Lower lobe of right lung (tissue), 2 donors: ENCODE measurements at places on chromosomes 12 and 14. TPM values are rescaled to one million over a fixed set of nuclear protein-coding genes. Genes with fewer than 3 reads are reported as not detected.

DNA sequence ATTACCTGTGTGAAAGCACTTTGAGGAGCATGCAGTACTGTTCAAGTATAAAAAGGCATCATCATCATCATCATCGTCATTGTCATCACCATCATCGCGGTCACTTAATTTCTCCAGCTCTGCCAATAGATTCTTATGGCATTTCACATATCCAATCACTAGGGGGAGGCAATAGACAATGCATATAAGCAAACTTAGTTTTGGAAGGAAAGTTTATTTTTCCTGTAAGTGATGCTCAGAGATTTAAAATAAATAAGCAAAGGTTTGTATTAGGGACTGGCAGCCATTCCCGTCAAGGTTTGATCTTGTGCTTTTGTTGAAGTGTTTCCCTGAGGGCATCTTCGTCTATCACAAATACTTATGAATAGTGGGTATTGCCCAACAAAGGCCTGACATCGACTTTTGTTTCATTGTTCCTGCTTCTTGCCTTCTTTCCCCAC, 127.4 kb downstream of the KTN1 start:
- H3K36me3 ChIP-seq = no peaks in the 10 kb centered on the region
- H3K4me3 ChIP-seq = no peak overlapping the region
- H3K4me1 ChIP-seq = peaks cover 10% of the 10 kb centered on the region
- H3K27me3 ChIP-seq = no peaks in the 10 kb centered on the region
- H3K27ac ChIP-seq = no peak overlapping the region

ZNF705A gene
- total RNA-seq = 0.15 TPM

PELI2 gene
- 22.2 TPM for total RNA-seq

GDF3 gene
- total RNA-seq = 0.30 TPM

- H3K36me3 ChIP-seq = no peaks in the 10 kb centered on the region
- no peaks in the 10 kb centered on the region for H3K27me3 ChIP-seq
- no peak overlapping the region for H3K4me3 ChIP-seq
These were observed 24.3 kb upstream of the RCOR1 start for GRCh38 chr14:102568115-102568614.

DNA sequence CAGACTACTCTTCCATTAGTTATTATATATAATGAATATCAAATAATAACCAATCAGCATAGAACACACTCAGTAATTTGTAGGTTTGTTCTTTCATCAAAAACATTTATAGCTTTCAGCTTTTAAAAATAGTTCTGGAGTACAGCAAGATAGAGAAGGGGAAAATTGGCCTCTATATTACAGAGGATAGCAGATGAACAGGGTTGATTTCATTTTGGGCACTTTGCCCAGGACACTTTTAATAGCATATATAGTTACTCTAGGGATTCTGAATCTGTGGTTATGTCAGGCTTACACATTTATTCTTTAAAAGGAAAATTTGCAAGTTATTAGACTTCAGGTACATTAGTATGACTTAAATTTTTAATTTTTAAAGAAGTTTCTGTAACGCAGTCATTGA, 52.6 kb downstream of the IFT81 start:
- peaks cover 8% of the 10 kb centered on the region for H3K36me3 ChIP-seq
- H3K4me3 ChIP-seq = no peak overlapping the region
- DNase-seq = no peak
- H3K4me1 ChIP-seq = no peaks in the 10 kb centered on the region
- no peak overlapping the region for H3K27ac ChIP-seq

KLHL33 gene
- total RNA-seq = 0.47 TPM

GRCh38 chr12:95836630-95837239, 22.0 kb upstream of the SNRPF start:
- no peaks in the 10 kb centered on the region for H3K36me3 ChIP-seq
- H3K27ac ChIP-seq = no peak overlapping the region
- no peak for DNase-seq
- no peak overlapping the region for H3K4me3 ChIP-seq
- peaks cover 17% of the 10 kb centered on the region for H3K4me1 ChIP-seq

GRCh38 chr14:101729382-101729781, 32.1 kb upstream of the PPP2R5C start:
- H3K27ac ChIP-seq = no peak overlapping the region
- H3K4me1 ChIP-seq = peaks cover 23% of the 10 kb centered on the region
- no peak for DNase-seq
- no peaks in the 10 kb centered on the region for H3K36me3 ChIP-seq
- H3K27me3 ChIP-seq = no peaks in the 10 kb centered on the region
- H3K4me3 ChIP-seq = no peak overlapping the region

CIROP gene
- total RNA-seq = not detected

DNA sequence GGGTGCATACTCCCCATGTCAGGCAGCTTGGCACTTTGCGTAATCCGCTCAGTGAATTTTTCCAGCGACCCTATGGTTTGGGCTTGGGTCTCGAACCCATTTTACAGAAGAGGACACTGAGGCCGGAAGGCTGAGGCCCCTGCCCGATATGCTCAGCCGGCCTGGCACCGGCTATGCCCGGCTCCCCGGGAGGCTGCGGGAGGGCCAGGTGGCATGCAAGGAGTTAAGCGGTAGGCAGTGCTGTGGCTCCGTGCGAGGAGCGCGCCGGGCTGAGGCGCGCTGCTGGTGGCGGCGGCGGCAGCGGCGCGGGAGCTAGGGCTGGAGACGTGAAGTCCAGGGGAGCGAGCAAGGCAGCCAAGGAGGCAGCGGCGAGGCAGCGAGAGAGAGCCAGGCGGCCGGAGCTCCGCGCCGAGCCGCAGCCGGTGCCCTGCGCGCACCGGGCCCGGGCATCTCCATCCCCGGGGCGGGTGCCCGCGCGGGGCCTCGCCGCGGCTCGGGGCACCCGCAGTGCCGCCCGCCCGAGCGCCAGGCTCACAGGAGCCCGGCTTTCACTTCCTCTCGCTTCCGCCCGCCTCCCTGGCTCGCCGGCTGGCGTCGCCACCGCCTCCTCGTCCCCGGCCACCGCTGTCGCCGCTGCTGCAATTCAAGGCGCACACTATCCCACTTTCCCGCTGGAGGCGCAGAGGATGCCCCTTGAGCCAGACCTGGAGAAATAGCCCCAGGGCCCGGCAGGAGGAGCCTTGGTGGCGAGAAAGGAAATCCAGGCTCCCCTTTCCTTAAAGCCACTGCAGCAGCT, at the start of gene WSCD2:
TSS of gene WSCD2 (plus strand) at position 272 of the 796 bp plus-strand sequence. CDS start 66,545 bp downstream, outside the sequence.
- peaks cover 11% of the 10 kb centered on the region for H3K4me1 ChIP-seq
- H3K27ac ChIP-seq = no peak within 1 kb of the TSS
- no peaks in the 10 kb centered on the region for H3K36me3 ChIP-seq
- H3K4me3 ChIP-seq = peak within 1 kb of the TSS; percentile 41
- DNase-seq = peak; percentile 52

- H3K27me3 ChIP-seq = no peaks in the 10 kb centered on the region
- no peaks in the 10 kb centered on the region for H3K36me3 ChIP-seq
- no peaks in the 10 kb centered on the region for H3K4me1 ChIP-seq
- no peak for DNase-seq
These were observed 136.9 kb upstream of the CNOT2 start for GRCh38 chr12:70106347-70106746.

GRCh38 chr12:12925388-12925787, 26.6 kb downstream of the GPRC5D start:
- H3K4me1 ChIP-seq = peaks cover 4% of the 10 kb centered on the region
- H3K36me3 ChIP-seq = no peaks in the 10 kb centered on the region
- no peak overlapping the region for H3K27ac ChIP-seq
- no peak overlapping the region for H3K4me3 ChIP-seq

INHBE gene
- not detected for total RNA-seq

IL22 gene
- total RNA-seq = not detected

DNA sequence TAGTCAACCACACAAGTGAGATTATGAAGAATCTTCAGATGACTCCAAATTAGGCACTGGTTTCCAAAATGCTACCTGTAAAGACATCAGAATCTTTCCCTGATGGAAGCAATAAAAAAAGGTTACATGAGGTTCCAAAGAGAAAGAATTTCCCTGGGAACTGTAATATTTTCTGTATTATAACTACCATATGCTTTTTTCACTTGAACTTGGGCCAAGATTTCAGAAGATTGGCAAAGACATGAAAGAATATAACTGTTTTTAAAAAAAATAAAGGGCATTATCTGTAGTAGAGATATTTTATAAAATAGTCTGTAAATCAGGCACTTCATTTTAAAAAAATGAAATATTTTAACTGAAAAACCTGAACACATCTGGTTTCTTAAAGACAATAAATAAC, 12.9 kb downstream of the HECTD1 start:
- peaks cover 41% of the 10 kb centered on the region for H3K4me1 ChIP-seq
- no peak overlapping the region for H3K27ac ChIP-seq
- H3K4me3 ChIP-seq = no peak overlapping the region
- H3K27me3 ChIP-seq = no peaks in the 10 kb centered on the region

GRCh38 chr12:14886271-14886670, 617 bp upstream of the MGP start:
- no peaks in the 10 kb centered on the region for H3K27me3 ChIP-seq
- H3K27ac ChIP-seq = peak overlapping the region; percentile 42
- no peaks in the 10 kb centered on the region for H3K36me3 ChIP-seq
- H3K4me3 ChIP-seq = peak overlapping the region; percentile 39

DNA sequence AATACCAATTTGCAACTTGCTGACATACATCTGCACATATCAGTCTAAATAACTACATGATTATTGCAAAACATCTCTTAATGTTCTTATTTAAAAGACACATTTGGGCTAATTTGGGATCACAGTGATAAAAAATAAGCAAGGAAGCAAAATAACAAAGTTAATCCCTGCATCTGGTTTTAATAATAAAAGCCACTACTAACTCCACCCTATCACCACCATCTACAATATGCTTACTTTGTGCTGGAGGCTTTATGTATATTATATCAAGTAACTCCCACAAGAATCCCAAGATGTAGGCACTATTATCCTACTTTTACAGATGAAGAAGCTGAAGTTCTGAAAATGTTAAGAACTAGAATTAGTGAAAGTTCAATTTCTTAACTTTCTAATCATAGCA, 45.7 kb downstream of the TAOK3 start:
- H3K36me3 ChIP-seq = no peaks in the 10 kb centered on the region
- DNase-seq = no peak
- no peaks in the 10 kb centered on the region for H3K27me3 ChIP-seq

PLEKHG3 gene
- 33.1 TPM for total RNA-seq

MORN3 gene
- 2.1 TPM for total RNA-seq

SALL2 gene
- total RNA-seq = 7.1 TPM

- peaks cover 4% of the 10 kb centered on the region for H3K36me3 ChIP-seq
- DNase-seq = peak; percentile 55
- peaks cover 17% of the 10 kb centered on the region for H3K4me1 ChIP-seq
- peak overlapping the region; percentile 71 for H3K27ac ChIP-seq
- no peaks in the 10 kb centered on the region for H3K27me3 ChIP-seq
These were observed 1.1 kb upstream of the PPP1R13B start for GRCh38 chr14:103848175-103849077.

DNA sequence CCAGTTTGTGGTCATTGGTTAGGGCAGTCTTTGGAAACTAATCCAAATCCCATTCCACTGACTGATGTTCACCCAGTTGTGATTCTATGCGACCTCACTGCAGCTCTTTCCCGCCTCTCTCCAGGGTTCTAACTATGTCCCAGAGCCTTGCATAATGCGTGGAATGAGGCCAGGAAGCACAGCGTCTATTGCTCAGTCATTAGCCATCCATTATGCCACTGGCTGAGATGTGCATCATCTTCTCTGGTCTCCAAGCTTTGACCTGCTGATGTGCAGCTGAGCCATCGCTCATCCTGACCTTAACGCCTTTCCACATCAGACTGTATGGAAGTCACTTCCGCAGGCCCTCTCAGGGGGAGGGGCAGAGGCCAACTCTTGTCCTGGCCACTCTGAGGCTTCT, 115.4 kb upstream of the VRK1 start:
- H3K27me3 ChIP-seq = peaks cover 5% of the 10 kb centered on the region
- no peaks in the 10 kb centered on the region for H3K4me1 ChIP-seq
- H3K27ac ChIP-seq = no peak overlapping the region
- no peak for DNase-seq
- H3K4me3 ChIP-seq = no peak overlapping the region
- H3K36me3 ChIP-seq = no peaks in the 10 kb centered on the region

DNA sequence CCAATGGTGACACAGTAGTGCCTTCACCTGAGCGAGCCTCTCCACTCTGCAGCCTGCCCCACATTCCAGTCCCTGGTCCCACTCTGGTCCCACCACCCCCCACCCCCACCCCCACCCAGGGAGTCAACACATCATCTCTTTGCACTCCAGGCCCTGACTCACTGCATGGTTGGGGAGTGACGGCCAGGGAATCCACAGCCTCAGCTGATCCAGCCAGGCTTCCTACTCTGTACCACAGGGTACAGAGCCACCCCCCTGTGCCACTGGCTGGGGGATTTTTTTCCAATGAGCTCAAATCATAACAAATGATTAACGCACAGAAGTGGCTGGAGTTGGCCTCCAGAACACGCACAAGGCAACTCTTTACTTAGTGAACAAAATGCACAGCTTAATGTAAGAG, 233.7 kb downstream of the NTF3 start:
- H3K4me1 ChIP-seq = peaks cover 1% of the 10 kb centered on the region
- H3K27ac ChIP-seq = no peak overlapping the region
- DNase-seq = no peak
- no peaks in the 10 kb centered on the region for H3K27me3 ChIP-seq
- no peak overlapping the region for H3K4me3 ChIP-seq

DNA sequence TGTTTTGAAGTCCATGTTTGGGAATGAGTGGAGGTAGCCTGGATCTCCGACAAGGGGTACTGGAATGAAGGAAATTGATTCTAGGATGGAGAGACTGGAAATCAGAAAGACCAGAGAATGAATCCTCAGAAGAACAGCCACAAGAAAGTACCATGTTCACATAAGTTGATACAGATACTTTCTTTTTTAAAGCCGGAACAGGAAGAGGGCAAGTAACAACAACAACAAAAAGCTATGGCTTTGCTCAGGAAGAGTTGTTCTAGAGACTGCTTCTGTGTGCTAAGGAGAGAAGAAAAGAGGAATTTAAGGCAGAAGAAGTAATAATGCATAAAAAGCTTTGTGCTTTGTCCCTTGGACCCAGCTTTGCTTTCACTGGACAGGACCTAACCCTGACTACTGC, 6.2 kb downstream of the TC2N start:
- no peaks in the 10 kb centered on the region for H3K36me3 ChIP-seq
- H3K27ac ChIP-seq = no peak overlapping the region
- no peak overlapping the region for H3K4me3 ChIP-seq
- H3K4me1 ChIP-seq = peaks cover 19% of the 10 kb centered on the region
- DNase-seq = no peak

DNA sequence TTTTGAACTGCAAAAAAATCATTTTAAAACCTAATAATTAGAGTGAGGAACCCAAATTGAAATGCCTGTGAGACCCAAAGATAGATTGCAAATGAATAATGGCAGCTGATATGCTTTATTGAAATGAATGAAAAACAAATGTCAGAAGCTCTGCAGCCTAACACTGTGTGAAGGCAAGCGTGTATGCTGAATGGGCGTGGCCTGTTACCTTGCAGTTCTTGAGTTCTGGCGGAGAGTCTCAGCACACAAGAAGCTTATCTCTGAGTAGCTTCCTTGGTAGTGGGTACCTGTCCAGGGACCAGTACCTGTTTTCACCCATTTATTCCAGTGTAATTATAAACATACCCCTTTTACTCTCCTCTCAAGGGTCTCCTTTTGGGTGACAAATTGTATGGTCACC, 341.2 kb downstream of the NPAS3 start:
- no peak for DNase-seq
- H3K36me3 ChIP-seq = no peaks in the 10 kb centered on the region
- H3K27ac ChIP-seq = no peak overlapping the region
- no peaks in the 10 kb centered on the region for H3K27me3 ChIP-seq
- H3K4me1 ChIP-seq = no peaks in the 10 kb centered on the region

GRCh38 chr12:75722714-75723200, 211.3 kb upstream of the KRR1 start:
- H3K36me3 ChIP-seq = no peaks in the 10 kb centered on the region
- H3K4me3 ChIP-seq = no peak overlapping the region
- H3K4me1 ChIP-seq = peaks cover 40% of the 10 kb centered on the region
- peak overlapping the region; percentile 70 for H3K27ac ChIP-seq
- H3K27me3 ChIP-seq = no peaks in the 10 kb centered on the region
